Type B pancreatic cell (in vitro differentiated cells): ENCODE measurements at places on chromosomes 12 and 14. TPM values are rescaled to one million over a fixed set of nuclear protein-coding genes. Genes with fewer than 3 reads are reported as not detected.

DNA sequence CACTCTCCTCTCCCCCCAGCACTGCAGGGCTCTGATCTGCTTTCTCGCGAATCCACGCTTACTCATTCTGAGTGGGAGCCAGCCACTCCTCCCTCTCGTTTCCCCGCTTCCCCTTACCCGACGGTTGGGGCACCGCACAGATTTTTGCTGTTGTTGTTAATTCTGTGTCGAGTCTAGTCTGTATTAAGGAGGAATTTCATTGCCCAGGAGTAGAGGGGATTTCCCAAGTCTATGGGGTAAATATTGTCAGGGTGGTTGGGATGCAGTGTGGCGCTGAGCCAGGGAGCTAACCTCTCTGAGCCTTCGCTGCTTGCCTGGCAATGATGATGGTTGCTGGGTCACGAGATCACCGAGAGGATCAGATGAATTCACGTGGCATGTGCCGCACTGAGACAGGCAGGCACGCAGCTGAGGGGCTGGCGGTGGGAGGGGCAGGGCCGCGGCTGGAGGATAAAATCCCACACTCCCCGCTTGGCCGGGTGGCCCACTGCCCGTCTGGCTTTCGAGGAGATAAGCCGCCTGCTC, 18.5 kb downstream of the NCOR2 start:
- no peak for DNase-seq

DNA sequence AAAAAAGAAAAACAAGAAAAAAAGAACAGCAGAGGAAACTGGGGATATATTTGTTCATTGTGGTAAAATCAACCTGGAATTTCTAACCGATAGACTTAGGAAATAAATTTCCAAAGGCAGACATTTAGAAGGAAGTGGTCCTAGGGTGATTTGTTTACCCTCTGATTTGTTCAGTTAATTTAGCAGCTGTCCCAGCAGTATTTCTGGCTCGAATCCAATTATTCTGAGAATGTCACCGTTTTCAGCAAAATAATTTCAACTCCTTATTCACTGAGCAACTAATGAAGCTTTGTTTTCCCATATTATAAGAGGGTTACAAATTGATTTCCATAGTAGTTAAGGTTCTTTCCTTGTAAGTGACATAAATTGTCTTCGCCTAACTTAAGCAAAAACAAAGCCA, 285.2 kb upstream of the SYT10 start:
- no peak for DNase-seq

DNA sequence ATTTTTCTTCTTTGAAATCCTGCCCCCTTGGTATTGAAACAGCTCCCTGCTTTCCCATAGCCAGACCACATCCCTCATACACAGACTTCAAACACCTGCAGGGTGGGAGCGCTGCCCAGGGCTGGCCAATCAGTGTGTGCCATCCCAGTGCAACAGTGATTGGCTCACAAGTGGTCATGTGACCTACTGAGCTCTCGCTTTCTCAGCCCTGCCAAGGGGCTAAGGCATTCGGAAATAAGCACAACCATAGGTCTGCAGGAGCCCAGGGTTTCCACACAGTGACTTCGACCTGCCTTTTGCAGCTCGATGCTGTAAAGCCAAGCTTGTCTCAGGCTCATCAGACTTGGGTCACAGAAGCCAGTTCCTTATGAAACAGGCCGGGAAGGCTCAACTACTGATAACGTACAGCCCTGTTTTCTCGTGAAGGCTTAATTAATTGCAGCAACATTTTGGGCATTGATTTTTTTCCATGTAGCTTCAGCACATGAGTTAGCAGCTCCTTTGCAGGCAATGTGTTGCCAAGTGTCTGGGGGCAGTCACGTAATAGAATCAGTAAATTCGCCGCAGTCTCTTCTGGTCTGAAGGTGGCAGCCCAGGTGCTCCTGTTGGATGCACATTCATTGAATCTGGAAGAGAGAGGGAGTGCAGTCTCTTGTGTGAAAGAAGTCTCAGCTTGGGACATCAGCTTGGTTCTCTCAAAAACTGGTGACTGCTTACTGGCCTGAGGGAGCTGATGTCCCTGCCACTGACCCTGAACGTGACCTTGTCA, 1091.8 kb downstream of the AACS start:
- DNase-seq: no peak

GRCh38 chr12:114221136-114221833, 184.7 kb downstream of the TBX5 start:
- no peak for DNase-seq

DNA sequence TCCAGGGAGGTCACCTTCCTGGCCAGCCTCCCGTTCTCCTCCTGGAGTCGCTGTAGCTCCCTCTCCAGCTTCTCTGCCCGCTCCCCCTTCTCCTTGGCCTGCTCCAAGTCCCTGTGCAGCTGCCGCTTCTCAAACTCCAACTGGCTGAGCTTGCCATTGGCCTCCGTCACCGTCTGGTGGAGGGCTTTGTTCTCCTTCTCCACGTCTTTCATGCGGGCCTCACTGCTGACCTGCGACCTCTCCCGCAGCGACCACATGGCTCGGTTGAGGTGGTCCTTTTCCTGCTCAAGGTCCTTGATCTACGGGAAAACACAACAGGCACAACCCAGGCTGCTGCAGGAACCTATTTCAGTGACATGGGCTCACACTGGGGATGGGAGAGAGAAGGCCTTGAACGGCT, 69.3 kb upstream of the GPR68 start:
- DNase-seq: no peak

- DNase-seq: no peak
These were observed 172.7 kb upstream of the GSC start for GRCh38 chr14:94942601-94943000.

- DNase-seq: no peak
These were observed 154.9 kb upstream of the PZP start for GRCh38 chr12:9363145-9363544.

DNA sequence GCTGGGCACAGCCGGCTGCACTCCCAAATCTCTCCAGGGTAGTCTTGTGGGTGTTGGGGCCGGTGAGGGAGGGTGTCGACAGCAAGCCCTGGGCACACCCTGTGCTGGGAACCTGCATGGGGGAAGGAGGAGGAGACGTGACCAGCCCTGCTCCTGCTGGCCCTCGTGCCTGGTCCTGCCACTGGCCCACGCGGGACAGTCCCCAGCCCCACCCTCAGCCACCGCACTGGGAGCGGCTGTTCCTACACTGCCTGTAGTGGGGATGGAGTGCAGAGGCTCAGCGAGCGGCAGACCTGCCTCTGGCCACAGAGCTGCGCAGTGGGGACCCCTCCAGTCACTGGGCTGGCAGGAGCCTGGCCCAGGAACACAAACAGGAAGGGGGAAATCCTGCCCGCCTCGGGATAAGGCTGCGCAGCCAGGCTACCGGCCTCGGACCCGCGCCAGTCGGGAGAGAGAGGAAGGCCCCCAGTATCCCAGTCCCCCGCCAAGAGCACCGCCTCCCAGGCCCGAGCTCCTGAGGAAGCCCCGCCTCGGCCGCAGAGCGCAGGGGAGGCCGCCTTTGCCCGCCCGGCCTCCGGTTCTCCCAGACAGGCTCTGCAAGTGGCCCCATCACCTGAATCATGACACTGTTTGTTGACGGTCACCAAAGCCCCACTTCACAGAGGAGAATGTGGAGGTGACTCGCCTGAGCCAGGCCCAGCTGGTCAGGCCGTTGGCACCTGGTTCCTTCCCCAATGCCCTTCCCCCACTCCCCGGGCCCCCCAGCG, 10.6 kb downstream of the AHNAK2 start:
- DNase-seq: no peak

GRCh38 chr12:107619831-107620230, 65.8 kb upstream of the PWP1 start:
- DNase-seq: no peak

- no peak for DNase-seq
These were observed 5.0 kb upstream of the DUSP6 start for GRCh38 chr12:89357297-89357730.

- no peak for DNase-seq
These were observed 18.7 kb downstream of the TSHR start for GRCh38 chr14:80973931-80974641.

GRCh38 chr12:78176643-78177042, 345.9 kb downstream of the NAV3 start:
- no peak for DNase-seq

- no peak for DNase-seq
These were observed 70.2 kb upstream of the NAV3 start for GRCh38 chr12:77760271-77761025.

- DNase-seq: no peak
These were observed 22.7 kb upstream of the PPP2R5C start for GRCh38 chr14:101738703-101739320.

GRCh38 chr14:44669496-44669895, 162.4 kb upstream of the FSCB start:
- no peak for DNase-seq

- DNase-seq: no peak
These were observed 1313.9 kb downstream of the TMEM121 start for GRCh38 chr14:106840258-106840657.

GRCh38 chr12:124929649-124930419, 15.4 kb upstream of the UBC start:
- no peak for DNase-seq

DNA sequence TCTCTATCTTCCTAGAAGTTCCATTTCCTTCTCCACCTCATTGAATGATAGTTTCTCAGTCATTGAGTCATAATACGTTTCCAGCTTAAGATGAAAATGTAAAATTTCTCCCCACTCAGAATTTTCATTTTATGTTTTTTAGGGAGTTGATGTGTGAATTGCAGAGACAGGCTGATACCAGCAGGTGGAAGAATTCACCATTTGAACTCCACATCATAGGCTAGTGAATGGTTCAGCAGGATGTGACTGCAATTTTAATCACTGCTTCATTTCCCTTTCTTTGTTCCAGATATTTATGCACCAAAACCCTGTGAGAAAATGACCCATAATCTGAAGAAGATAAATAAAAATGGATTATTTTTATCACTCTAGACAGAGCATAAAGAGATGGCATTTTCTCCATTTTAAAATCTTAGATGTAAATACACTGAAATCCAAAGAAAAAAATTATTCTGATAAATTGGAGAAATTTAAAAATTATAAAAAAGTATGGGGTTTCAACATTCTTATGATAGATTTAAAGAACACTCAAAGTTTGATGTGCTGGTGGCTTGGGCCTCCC, 10.6 kb upstream of the PYGL start:
- DNase-seq: no peak

- DNase-seq: no peak
These were observed at the start of gene C14orf39 for GRCh38 chr14:60485598-60486251. Gene C14orf39, minus strand, starts transcription at chr14:60486063. Its CDS starts 985 bp downstream, at chr14:60485078.

- no peak for DNase-seq
These were observed 1241.6 kb upstream of the USP15 start for GRCh38 chr12:61018571-61018970.

GRCh38 chr12:115354007-115354890, 670.3 kb upstream of the TBX3 start:
- DNase-seq: no peak

GRCh38 chr12:130819681-130820080, 19.4 kb downstream of the STX2 start:
- DNase-seq: no peak

GRCh38 chr12:111174251-111174960, 194.5 kb downstream of the PHETA1 start:
- no peak for DNase-seq

GRCh38 chr12:30320561-30320960, 375.1 kb downstream of the IPO8 start:
- no peak for DNase-seq

GRCh38 chr12:19830446-19830845, 391.2 kb downstream of the AEBP2 start:
- DNase-seq: no peak

- DNase-seq: no peak
These were observed at the start of gene USP44 for GRCh38 chr12:95551305-95551704. Gene USP44, minus strand, starts transcription at chr12:95551476. Its CDS starts 17,220 bp downstream, at chr12:95534256.

GRCh38 chr12:99957866-99958466, 26.8 kb downstream of the ANKS1B start:
- DNase-seq: no peak

GRCh38 chr14:89146274-89146673, 270.8 kb downstream of the FOXN3 start:
- no peak for DNase-seq

DNA sequence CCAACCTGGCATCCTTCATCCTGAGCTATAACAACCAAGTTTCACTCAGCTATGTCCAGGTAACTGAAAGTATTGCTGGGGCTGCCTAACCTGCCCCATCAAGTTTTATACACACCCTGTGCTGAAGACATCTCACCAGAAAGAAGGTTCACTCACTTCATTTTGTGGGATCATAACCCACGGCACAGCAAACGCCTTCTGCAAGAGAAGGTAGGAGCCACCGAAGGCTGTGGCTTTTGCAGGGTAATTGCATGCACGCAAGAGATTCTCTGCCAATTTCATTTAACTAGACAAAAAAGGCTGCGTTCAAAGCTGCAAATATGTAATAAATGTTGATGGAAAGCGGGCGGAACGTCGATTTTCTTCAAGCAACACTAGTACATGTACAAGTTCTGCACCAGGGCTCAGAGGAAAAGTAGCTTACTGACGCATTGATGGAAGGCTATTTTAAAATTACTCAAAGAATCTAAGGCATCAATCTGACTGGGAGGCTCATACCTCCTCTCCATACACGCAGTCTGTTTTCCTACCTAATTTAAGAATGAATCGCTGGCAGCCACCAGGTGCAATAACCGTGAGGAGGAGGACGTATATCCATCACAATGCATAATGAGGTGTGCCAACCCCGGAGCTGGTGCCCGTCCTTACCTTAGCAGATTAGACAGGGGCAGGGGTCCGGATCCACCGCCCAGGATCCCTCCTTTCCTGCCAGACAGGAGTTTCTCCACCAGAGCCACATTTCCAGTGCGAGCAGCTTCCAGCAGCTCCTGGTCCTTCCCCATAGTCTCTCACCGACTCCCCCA, 1.1 kb downstream of the ANKS1B start:
- no peak for DNase-seq

DNA sequence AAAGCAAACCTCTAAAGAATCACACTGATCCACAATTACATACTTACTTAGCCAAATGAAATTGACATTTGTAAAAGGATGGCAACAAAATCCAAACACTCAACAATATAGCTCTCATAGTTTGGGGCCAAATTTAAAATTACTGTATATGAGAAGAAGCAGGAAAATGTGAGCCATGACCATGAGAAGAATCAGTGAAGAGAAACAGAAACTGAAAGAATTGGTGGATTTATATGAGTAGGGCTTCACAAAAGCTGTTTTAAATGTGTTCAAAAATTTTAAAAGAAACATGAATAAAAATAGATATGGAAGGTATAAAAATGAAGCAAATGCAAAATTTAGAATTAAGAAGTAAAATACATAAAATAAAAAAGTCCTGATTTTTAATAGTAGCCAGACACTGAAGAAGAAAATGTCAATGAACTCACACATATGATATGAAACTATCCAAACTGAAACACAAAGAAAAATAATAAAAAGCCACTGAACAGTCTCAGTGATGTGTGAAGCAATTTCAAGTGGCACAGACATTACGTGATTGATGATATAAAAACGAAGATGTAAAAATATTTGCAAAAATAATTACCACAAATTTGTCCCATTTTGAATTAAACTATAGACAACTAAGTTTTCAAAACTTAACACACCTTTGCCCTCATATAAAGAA, 87.9 kb upstream of the MDGA2 start:
- DNase-seq: no peak

Gene MYL2
- not detected in 2 replicates for total RNA-seq

Gene KIF26A
- total RNA-seq: 12.9 and 23.4 TPM in 2 replicates

Gene SLC2A3
- 214 and 2,005 TPM in 2 replicates for total RNA-seq

Gene EXOC3L4
- 4.0 and 4.1 TPM in 2 replicates for total RNA-seq

Gene DPPA3
- total RNA-seq: not detected in 2 replicates

Gene POTEM
- not detected in 2 replicates for total RNA-seq

Gene ASCL1
- total RNA-seq: 7.5 and 10.4 TPM in 2 replicates
